Esophagus mucosa (tissue), 1 donor: ENCODE measurements at places on chromosomes 11 and 22.

GRCh38 chr11:133907841-133908241 lies 48.9 kb downstream of the IGSF9B start:
- ATAC-seq, result no peak

DNA sequence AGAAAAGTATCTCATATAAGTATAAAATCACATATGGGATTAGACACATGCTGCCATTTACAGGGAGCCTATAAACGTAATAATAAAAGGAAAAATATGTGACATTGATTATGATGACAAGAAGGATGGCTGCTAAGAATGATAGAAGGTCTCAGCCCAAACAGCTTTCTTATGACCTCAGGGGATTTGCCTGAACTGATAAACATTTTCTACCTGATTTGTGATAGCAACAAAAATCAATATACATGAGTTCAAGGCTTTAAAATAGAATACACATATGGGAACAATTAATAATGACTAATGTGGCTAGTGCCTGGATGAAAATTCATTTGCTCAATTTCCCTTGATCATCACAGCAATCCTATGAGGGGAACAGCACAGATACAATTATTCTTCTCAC lies 636.8 kb upstream of the CCDC90B start:
- ATAC-seq, result no peak

DNA sequence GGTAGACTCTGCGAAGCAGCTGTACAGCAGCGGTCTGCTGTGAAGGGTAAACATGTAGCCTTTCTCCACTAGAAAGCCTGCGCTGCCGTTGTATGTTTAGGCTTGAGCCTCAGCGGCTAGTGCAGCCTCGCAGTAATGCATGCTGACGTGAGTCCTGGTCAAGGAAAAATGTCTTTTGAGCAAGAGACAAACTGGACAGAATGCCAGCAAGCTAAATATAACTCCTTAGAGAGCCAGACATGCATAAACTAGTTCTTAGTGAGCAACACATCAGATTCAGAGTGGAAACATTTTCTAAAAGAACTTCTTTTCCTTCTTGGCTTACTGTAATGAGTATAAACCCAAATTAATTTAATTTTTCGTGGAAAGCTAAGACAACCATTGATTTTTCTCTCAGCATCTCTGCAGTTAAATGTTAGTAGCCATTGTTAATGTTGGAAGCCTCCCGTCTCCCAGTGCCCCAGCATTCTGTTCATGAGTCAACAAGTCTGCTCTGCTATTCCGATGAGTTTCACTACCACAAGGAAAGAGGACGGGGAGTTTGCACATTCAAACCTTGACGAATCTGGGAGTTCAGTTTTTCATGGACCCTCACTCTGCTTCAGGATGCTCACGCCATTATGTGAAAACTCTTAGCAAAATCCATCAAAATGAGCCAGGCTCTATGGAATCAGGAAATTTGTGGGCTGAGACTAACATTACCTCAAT lies 51.4 kb downstream of the JAM3 start:
- ATAC-seq, result no peak

- peak; percentile 22 for ATAC-seq
Observed at GRCh38 chr11:911031-911889, 650 bp upstream of the CHID1 start.

GRCh38 chr11:97607291-97608000 lies 1217.6 kb downstream of the JRKL start:
- no peak for ATAC-seq

DNA sequence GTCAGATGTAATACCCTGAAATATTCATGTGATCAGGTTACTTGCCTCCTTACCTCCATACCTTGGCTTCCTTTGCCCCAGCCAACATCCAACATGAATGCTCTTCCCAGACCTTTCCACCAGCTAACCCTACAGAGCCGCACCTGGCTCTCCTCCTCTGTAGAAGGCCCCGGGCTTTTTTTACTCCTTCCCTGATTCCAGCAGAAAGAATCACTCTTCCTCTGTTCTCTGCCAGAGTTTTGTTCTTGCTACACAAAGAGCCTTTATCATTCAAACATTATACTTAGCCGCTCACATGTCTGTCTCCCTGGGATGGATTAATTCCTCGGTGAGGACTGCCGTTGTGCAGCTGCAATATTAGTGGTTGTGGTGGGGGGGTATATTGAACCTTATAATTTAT lies 116.8 kb upstream of the GRAMD1B start:
- no peak for ATAC-seq

GRCh38 chr11:93444617-93445073 lies 98.5 kb downstream of the SMCO4 start:
- ATAC-seq, result peak; percentile 99

DNA sequence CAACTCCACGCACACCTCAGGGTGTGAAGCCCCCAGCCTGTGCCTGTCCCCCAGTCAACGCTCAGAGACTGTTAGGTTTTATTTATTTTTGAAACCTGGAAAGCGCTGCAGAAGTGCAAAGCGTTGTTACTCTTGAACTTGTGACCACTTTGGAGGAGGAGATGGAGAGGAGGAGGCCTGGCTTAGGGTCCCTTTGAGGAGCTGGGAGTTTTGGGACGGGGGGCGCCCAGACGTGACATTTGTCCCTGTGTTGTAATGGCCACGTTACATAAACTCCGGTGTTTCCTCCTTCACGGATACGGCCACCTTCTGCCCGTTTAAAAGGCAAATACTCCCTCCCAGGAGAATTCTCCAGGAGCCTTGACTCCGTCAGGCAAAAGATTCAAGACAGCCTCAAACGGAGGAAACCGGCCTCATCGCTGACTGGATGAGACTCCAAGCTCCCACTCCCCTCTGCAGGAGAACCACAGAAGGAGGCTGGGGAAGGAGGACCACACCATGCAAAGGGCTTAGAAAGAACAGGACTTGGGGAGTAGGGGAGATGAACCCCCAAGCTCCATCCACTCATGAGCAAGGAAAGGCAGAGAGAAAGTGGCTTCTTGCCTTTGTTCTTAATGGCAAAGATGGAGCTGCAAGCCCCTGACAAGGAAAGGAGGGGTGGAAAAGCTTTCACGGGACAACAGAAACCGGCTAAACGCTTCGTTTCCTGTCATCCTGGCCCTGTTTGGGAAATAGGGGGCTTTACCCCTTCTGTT lies 630 bp downstream of the PIK3IP1 start:
- no peak for ATAC-seq
